ENCODE measurements at places on chromosomes 6 and 20.

GRCh38 chr20:44653546-44653945 lies 2.0 kb upstream of the ADA start:
- DNase-seq, result no peak

- peak; percentile 80 for DNase-seq
These were observed 178.3 kb downstream of the THBS2 start for GRCh38 chr6:169075211-169075914.

- DNase-seq, result no peak
These were observed 410.5 kb upstream of the RNF217 start for GRCh38 chr6:124551711-124552233.

DNA sequence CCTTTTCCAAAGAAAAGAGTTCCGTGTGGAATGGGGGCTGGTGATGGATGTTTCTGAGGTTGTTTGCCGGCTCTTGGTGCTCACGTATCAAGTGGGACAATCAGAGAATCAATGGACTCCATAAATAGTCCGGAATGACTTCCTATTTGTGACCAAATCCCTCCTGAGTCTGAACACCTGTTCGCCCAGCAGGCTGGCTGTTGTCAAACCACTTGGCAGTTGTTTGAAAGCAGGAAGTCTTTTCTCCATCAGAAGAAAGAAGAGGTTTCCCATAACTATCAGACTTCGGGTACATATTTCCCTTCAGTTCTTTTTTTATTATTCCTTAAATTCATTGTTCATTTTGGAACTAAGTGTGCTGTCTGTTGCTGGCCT lies 154.7 kb upstream of the RIN2 start:
- DNase-seq, result no peak

DNA sequence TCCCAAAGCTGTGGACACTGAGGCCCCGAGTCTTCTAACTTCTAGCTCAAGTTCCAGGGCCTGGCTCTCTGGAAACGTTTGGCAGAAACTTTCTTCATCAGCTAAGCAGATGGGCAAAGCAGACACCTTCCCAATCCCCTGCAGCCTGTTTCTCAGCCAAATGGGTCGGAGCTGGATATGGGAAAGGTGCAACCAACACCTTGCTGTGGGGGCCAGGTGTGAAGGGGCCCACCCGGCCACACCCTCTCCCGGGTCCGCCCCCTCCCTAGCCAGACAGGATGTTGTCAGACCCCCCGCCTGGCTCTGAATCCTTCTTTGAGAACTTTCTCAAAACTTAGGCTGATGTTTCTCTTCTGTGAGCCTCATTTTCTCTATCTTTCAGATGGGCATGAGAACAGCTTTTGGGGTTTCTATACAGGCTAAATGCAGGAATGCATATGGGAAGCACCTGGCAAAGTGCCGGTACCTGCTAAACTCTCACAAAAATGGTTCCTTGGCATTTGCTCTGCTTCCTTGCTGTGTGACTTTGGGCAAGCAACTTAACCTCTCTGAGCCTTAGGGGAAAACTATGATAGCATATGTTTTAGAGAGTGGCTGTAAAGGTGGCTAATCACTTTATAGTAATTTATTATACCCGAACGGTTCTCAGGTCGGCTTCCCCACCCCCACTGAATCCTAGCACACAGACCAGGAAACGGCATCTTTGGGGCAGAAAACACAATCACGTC lies 1.8 kb downstream of the SNAI1 start:
- DNase-seq, result no peak

DNA sequence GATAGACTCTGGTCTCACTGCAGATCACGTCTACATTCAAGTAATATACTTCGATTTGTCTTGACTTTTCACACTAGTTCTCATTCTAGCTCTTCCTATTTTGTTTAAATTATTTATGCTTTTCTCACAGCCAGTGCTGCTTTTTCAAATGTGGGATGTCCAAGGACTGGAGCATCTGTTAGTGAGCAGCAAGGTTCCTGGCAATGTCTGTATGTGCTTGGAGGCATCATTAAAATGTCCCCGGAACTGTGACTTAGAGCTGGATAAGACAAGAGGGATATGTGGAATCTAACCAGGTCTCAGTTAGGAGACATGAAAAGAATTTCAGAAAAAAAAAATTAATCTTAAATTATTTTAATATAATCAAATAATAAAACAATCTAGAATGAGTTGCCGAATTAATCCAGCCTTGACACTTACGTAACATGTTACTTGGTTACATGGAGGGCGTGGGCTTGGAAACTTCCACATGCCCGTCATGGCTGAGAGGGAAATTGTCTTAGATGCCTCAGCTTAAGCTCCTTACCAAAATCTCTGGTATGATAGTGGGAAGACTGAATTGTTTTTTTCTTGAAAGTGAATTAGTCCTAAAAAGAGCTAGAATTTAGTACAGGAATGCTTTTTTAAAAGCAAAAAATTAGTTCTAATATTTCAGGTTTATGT lies 21.4 kb upstream of the CARMIL1 start:
- no peak for DNase-seq

DNA sequence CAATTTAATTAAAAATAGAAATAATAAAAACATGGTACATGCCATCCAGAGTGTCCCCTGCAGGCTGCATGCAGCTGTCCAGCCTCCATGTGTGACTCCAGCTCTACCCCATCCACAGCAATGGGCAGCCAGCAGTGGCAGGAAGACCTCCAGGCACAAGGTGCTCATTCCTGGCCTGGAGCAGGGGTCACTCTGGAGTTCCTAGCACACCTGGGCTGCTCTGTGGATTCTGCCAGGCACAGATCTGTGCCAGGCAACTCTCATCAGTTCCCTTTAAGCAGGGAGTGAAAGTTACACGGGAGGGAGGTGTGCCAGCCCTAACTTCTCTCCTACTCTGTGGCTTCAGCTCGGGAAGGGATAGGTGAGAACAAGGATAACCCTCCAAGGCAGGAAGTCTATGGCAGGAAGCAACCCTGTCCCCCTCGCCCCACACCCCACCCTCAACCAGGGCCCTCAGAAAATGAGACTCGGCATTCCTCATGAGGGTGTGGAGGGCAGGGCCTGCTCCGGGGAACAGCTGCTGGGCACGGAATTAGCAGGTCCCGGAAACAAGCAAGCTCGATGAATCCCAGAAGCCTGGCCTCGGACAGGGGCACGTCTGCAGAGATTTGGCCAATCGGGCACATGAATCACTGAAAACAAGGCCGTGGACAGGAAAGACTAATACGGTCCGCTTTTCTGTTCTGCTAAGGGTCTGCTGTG lies 10.0 kb downstream of the JPH2 start:
- peak; percentile 77 for DNase-seq

DNA sequence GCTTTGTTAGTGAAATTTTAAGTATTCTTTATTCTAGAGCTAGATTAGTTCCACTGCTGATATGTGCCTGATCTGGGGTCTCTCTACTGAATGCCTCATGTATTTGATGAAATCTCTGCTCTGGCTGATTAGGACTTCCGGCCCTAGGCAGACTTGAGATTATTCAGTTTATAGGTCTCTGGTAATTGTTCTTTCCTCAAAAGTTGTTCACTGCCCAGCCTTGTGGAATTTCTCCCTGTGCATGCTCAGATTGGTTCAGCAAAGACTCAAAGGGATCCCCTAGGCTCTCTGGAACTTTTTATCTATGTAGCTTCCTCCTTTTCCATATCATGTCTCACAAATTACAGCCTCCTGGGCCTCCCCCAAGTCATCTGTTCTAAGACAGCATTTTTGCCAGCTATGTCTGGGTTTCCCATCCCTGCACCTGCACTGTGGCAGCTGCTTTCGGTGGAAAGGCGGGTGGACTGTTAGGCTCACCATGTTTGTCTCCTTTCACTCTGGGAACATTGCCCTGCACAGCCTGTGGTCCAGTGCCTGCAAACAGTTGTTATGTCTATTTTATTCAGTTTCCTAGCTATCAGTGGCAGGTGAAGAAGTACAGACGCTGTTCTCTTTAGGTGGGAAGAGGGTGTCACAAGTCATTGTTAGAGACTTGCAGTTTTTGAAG lies 73.7 kb downstream of the RPP40 start:
- no peak for DNase-seq

GRCh38 chr6:99165838-99166237 lies 183.6 kb downstream of the FAXC start:
- no peak for DNase-seq

- no peak for DNase-seq
These were observed 47.4 kb downstream of the TRDN start for GRCh38 chr6:123589317-123589716.

DNA sequence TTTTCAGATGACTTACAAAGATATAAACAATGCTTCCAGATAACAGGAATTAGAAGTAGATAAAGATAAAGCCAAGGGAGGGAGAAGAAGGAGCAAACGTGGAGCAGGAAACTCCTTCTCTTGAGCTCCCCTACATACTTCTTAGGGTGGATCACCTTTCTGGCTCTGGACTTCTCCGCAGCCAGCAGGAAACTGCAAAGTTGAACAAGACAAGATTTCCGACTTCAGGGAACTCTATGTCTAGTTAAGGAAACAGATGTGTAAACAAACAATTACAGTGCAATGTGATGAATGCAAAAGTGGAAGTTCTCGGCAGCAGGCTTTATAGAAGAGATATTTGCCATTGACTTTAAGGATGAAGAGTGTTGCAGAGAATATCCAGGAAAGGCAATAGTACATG lies 134.0 kb upstream of the MARCKS start:
- no peak for DNase-seq

- no peak for DNase-seq
These were observed 9.7 kb upstream of the ZSCAN9 start for GRCh38 chr6:28215425-28215824.

DNA sequence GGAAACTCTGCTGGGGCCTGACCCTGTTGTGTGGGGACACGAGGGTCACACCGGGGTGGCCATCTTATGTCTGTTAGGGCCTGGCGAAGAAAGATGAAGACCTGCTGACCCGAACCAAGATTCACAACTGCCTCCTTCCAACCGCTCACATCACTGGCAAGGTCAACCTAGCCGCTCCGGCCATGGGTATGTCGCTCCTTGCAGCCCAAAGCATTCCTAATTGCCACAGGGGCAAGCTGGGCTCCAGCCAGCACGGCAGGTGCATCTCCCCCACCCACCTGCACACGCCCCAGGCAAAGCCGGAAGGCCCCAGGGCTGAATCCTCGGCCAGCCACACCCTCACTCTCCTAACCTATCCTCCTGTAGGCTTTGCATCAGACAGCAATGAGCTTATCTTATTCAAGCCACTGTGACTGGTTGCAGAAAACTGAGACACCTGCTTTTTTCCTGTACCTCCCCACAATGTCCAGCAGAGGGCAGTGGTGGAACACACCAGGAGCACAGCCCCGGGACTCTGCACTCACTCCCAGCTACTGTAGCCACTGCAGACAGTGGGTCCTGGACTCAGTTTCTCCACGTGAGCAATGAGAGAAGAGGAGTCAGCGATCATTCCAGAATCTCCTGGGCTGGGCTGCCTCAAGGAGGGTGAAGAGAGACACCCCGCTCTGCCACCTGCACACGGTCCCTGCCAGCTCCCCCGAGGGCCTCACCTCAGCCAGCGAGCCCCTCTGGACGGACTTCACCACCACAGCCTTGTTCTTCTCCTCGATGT lies 170.2 kb downstream of the PREX1 start:
- no peak for DNase-seq

- no peak for DNase-seq
These were observed 111.2 kb downstream of the SCML4 start for GRCh38 chr6:107712665-107713551.

GRCh38 chr6:70676821-70677220 lies 9.1 kb downstream of the SMAP1 start:
- DNase-seq, result no peak

DNA sequence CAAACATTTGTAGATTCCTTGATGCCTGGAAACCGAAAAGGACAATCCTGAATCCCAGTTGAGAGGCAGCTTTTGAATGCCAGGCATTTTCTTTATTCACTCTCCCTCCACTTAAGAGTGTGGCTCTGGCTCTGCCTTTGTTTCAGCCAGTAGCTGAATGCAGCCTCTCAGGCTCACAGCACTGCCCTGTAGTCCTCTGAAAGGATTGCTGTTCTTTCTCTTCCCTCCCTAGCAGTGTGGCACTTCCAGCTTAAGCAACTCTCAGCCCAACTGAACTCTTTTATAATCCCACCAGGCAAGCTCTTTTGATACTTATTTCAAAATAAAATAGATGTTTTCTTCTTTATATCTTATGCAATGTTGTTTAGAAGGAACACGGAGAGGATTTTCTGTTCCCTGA lies 415.6 kb downstream of the GJA1 start:
- DNase-seq, result no peak

- DNase-seq, result peak; percentile 57
These were observed 154.9 kb upstream of the MLN start for GRCh38 chr6:33958526-33959328.

DNA sequence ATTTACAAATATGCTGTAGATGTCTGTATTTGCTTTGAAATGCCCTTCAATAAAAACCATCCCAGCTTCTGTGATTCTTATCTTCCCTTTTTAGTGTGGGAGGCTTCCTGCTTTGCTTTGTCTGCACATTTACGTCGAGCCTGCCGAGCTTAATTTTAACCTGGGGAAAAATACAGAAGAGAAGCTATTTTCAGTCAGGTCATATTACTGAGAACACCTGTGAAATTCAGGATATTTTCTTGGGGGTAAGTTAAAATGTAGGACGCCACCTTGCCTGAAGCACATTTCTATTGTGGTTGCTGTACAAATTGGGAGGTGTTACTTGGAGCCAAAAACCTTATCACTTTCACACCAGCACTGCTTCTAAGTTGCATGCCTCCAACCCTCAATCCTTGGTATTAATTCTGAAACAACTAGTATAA lies 43.6 kb upstream of the FUCA2 start:
- DNase-seq, result no peak

- DNase-seq, result no peak
These were observed 75.4 kb downstream of the MTHFD1L start for GRCh38 chr6:150940941-150941340.

- no peak for DNase-seq
These were observed 113.2 kb downstream of the ZDHHC14 start for GRCh38 chr6:157494132-157494710.

- no peak for DNase-seq
These were observed 100.5 kb downstream of the KIF13A start for GRCh38 chr6:17886891-17887290.

DNA sequence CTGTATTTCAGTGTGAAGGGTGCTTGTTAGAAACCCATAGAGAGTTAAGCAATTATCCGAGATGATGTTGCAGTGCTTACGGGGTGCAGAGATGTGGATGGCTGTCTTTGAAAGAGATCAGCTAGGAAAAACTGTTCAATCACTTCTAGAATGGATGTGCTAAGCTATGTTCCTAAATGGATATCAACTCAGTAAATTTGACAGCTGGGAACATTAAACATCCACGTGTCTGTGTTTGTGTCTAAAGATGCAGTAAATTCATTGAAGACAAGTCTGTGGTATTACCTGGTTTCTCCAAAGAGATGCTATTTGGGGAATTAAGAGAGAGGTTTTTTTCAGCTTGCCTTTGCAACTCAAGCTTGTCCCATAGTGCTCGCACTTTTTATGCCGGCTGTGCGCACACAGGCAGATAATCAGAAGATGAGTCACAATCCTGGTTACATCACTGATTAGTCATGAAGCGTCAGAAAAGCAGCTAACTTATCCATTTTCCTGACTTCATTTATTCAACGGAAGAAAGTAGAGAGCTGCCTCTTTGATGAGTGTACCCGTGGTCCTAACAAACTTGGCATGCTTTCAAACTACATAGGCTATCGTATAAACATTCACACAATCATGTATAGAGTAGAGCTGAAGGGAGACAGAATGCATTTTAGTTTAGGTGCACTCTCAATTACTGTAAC lies 691.7 kb upstream of the SLC35B3 start:
- no peak for DNase-seq

- no peak for DNase-seq
These were observed 205.6 kb downstream of the ALDH8A1 start for GRCh38 chr6:134744301-134744700.

All from aorta (tissue), 5 donors.